Hair follicular keratinocyte (primary cell): ENCODE measurements at places on chromosomes 7 and 10. TPM values are rescaled to one million over a fixed set of nuclear protein-coding genes. Genes with fewer than 3 reads are reported as not detected.

The CPN1 gene
- not detected in 2 replicates for total RNA-seq

The ATG9B gene
- total RNA-seq: 0.04 and 0.08 TPM in 2 replicates

The GPR15LG gene
- total RNA-seq: 0.99 TPM in 1 of 2 replicates, not detected in the other

The SAMD9L gene
- 0.70 and 0.99 TPM in 2 replicates for total RNA-seq

The TRIM56 gene
- 6.0 and 13.6 TPM in 2 replicates for total RNA-seq

The CUBN gene
- total RNA-seq: under 0.01 TPM in 2 replicates
